ENCODE measurements at places on chromosomes 12 and 14.
A peak's percentile ranks its signal among the peaks of the same experiment; 100 is the strongest.

DNA sequence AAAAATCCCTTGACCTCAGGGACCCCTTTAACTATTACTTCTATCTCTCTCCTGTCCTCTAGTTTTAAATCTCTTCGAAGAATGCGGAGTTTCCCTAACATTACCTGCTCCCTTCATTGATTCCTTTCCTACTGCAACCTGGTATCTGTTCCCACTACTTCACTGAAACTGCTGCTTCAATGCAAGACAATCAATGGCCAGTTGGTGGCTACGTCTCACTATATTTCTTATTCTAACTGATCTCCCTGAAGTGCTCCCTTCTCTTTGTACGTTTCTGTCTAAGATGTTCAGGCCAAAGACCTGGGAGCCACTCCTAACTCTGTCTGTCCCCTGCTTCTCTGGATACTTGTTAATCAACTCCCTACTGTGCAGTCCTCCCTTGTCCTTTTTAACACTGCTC is 10.3 kb upstream of the KCNA1 start:
- DNase-seq, result no peak

DNA sequence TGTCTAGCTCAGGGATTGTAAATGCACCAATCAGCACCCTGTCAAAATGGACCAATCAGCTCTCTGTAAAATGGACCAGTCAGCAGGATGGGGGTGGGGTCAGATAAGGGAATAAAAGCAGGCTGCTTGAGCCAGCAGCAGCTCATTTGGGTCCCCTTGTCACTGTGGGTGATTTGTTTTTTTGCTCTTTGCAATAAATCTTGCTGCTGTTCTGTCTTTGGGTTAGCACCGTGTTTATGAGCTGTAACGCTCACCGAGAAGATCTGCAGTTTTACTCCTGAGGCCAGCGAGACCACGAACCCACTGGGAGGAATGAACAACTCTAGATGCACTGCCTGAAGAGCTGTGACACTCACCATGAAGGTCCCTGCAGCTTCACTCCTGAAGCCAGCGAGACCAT is 134.1 kb upstream of the LMNTD1 start:
- no peak for DNase-seq

- DNase-seq, result no peak
Observed at GRCh38 chr12:112170376-112170775, 45.0 kb downstream of the TRAFD1 start.

GRCh38 chr12:121653999-121654398 is 15.5 kb downstream of the MORN3 start:
- no peak for DNase-seq

DNA sequence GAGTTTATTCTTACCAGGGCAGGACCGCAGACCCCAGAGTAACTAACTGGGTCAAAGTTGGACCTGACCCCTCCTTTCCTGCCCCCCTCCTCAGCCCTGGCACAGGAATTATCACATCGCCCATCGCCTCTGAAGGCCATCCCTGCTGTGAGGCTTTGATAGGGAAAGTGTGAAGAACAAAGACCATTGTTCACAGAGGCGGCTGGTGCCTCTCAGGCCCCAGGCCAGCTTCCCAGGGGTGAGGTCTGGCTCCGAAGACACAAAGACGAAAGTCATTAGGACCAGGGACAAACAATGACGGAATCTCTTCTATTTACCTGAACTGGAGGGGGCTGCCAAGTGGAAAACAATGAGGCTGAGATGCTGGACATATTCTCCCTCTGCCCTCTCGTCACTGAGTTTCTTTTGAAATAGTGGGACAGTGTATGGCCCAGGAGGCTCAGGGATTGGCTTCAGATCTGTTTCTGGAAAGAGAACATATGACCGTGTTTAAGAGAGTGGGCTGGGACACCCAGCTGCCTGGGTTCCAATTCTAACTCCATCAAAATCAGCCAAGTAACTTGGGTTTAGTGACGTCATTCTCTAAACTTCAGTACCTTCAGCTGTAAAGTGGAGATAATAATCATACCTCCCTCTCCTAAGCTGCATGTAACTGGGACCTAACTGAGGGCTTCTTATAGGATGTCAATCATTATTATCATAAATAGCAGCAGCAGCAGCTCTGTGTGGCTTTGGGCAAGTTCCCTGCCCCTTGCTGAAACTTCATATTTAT is 769.4 kb downstream of the MED13L start:
- DNase-seq, result peak; percentile 84

Measured in neuronal stem cell (in vitro differentiated cells).